ENCODE measurements at places on chromosomes 5 and 9. TPM values are rescaled to one million over a fixed set of nuclear protein-coding genes. Genes with fewer than 3 reads are reported as not detected.

Gene WNT8A
- total RNA-seq: not detected

Gene DND1
- total RNA-seq: 0.59 TPM

Gene FAXDC2
- total RNA-seq: 71.1 TPM

Gene SPACA9
- total RNA-seq: 9.0 TPM

Data from lower leg skin (tissue), 4 donors.